MM.1S (cell line): ENCODE measurements at places on chromosomes 5 and 9.

GRCh38 chr5:139384591-139385051 lies 1.5 kb upstream of the SLC23A1 start:
- DNase-seq: no peak

DNA sequence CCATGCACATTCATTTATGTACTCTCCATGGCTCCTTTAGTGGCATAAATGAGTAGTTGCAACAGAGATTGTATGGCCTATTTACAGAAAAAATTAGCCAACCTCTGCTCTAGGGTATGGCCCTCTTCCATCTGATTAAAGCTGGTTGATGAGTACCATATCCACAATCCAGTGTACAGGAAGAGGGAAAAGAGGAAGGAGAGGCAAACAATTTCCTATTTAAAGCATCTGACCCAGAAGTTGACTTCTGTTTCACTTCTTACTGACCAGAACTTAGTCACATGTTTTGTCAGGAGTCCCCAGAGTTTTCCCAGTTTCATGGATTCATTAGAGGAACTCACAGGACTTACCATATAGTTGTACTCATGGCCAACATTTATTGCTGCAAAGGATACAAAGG lies 68.6 kb upstream of the STARD4 start:
- DNase-seq: no peak

DNA sequence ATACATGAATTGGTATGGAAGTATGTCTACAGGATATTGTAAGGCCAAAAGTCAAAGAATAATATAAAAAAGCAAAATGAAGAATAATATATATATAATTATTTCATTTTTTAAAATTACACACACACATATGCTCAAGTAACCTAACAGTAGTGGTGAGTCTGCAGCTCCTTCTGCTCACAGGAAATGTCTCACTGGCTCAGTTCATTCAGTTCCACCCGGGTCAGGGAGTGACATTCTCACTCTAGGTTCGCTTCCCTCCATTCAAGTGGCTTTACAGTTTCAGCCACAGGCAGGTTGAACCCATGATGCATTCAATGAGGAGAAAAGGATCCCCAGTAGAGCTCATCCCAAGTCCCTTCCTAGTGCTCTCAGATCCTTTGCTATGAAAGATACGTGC lies 90.8 kb downstream of the SUSD1 start:
- DNase-seq: no peak

- DNase-seq: no peak
Measured at GRCh38 chr9:135247227-135247930, 159.9 kb downstream of the OLFM1 start.

DNA sequence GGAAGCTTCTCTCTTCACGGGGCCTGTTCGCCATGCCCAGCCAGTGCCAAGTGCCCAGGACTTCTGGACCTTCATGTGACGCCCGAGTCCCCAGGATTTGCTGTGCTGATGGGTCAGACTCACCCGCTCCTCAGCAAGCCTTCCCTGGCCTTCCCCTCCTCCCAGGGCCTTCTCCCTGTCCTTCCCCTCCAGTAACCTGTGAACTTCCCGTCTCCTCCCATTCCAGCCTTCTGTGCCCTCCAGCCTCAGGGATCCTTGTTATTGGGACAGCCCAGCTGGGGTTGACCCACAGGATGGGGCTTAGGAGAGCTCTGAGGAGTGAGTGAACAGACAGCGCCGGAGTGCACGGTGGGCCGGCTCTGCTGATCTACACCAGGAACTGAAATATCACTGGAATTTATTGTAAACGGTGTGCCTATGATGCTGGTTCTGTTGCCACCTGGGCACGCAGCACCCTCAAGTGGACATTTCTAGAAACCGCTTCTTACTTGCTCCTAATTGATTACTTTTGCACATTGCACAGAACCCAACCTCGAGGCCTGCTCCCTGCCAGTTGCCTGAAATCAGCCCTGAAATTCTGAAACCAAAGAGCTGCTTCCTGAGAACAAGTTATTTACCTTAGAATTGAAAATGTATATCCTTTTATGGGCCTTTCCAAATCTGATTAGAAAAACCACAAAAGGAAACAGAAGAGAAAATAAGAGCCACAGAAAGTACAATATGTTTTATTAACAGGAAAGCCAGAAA lies 1.5 kb downstream of the SPAAR start:
- peak; percentile 89 for DNase-seq

GRCh38 chr9:89224633-89225032 lies 46.0 kb upstream of the SHC3 start:
- DNase-seq: no peak

- DNase-seq: no peak
Measured at GRCh38 chr5:111942661-111943401, 185.8 kb upstream of the NREP start.

- DNase-seq: peak; percentile 32
Measured at GRCh38 chr9:122900791-122901190, 4.4 kb downstream of the RC3H2 start.

DNA sequence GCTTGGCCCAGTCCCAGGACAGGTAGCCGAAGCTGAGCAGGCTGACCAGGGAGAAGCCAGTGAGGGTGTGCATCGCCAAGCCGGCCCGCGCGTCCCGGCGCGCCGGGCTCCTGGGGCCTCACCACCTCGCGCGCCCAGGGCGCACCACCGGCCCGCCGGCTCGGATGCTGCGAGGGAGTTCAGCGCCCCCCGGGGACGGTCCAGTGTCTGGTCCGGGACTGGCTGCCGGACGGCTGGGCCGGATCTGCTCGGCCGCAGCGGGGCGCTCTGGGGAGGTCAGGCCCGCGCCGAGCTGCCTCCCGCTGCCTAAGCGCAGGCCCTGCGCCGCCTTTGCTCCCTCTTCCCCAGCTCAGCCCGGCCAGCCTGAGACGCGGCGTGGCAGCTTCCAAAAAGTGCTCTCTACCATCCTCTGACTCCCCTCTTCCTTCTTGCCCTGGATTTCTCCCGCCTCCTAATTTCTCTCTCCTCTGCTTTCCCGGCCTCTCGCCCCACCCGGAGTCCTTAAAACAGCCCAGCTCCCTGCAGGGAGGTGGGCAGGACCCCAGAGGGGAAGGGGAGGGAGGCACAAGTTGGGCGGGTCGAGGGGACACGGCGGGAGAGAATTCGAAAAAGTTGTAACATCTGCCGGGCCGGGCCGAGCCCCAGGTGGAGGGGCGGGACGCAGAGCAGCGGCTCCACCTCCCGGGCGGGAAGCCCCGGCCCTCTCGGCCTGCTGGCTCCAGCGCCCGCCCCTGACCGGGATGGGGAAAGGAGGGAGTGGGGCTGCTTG lies at the start of gene ARSI:
ARSI (minus strand) TSS at position 605 of the 769 bp plus-strand sequence; CDS start at position 73, 532 bp downstream.
- DNase-seq: peak; percentile 56

DNA sequence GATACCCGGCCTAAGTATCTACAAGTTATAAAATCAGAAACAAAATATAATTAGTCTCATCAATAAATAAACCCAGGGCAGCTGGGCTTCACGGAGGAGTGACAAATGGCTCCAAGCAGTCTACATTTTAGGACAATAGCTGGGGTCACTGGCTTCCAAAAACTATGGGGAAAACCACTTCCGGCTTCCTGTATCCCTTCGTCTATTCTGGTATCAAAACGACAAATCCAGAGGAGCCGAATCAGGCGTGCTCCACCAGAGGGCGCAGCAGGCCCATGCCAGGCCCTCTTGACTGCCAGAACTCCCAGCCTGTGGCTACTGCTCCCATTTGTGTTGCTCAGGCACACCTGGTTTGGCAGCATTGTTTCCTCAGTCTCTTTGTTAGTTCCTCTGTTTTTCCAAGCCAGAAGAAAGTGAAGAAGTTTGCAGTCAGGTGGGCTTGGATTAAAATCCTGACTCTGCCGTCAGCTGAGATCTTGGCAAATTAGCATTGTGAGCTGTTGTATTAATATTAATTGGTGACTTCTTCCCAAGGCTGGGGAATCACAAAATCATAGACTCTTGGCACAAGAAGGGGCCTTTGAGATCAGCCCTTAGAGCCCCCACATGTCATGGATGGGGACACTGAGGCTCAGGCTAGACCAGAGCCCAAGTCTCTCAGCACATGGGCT lies 11.6 kb upstream of the RAB14 start:
- DNase-seq: peak; percentile 61

DNA sequence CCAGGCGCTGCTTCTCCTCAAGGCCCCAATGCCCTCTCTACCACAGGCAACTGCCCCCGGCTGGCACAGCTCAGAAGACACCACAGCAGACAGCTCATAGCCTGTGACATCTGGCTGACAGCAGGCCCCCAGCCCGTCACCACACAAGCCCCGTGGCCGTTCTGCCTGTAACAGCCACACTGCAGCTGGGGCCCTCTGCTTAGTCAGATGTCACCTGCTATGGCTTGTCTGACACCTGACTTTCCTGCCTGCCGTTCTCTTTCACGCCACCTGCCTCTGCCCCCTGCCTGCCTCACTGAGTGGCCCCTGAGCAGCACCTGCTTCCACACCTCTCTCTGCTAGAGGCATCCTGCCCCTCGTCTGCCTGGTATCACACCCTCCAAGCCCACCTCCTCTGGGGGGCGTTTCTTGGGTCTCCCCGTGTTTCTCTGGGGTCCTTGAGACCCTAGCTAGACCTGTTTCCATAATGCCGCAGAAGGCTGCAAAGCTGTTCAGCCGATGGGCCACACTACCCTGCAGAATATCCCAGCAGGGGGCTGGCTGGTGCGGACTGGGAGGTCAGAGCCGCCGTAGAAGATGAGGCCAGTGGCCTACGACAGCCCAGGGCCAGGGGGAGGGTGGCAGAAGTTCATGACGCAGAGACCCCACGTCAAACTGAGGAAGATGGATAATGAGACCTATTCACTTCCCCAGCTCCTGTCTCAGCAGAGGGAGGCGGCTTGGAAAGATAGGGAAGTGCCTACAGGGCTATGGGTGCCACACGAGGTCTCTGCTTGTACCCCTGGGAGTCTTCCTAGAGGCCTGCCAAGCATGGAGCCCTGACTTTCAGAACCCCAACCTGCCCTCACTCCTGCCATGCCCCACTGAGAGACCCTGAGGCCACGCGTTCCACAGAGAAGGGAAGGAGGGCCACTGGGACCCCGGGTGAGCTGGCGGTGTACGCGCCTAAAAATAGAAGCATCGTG lies 95.1 kb downstream of the ZNF354C start:
- peak; percentile 55 for DNase-seq

GRCh38 chr5:106957336-106957735 lies 713.4 kb downstream of the EFNA5 start:
- no peak for DNase-seq

GRCh38 chr5:168260353-168261226 lies 30.9 kb upstream of the WWC1 start:
- no peak for DNase-seq

GRCh38 chr9:95570646-95571045 lies 53.9 kb upstream of the PTCH1 start:
- no peak for DNase-seq

DNA sequence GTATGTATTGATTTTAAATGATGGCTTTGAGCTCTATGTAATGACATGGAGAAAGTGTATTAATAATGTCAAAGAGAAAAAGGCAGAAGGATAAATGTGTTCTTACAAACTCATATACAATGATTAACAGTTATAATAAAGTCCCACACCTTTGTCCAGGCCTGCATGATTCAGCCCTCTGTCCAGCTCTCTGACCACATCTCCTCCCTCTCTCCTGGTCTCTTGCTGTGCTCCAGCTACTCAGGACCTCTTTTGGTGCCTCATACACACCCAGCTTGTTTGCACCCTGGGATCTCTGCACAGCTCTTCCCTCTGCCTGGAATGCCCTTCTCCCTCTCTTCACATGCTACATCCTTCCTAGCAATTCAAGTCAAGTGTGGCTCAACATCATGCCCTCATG lies 37.5 kb upstream of the DMRT1 start:
- DNase-seq: no peak

DNA sequence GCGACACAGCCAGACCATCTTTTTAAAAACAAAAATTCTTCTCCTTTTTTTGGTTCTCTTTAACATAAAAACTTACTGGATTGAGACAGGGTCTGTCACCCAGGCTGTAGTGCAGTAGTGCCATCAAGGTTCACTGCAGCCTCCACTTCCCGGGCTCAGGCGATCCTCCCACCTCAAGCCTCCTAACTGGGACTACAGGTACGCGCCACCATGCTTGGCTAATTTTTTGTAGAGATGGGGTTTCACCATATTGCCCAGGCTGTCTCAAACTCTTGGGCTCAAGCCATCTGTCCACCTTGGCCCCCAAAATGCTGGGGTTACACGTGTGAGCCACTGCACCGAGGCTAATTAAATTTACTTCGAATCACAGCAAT lies 13.8 kb downstream of the HNRNPK start:
- DNase-seq: no peak

DNA sequence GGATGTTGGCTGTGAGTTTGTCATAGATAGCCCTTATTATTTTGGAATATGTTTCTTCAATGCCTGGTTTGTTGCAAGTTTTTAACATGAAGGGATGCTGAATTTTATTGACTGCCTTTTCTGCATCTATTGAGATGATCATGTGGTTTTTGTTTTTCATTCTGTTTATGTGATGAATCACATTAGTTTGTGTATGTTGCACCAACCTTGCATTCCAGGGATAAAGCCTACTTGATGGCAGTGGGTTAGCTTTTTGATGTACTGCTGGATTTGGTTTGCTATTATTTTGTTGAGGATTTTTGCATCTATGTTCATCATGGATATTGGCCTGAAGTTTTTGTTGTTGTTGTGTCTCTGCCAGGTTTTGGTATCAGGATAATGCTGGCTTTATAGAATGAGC lies 225.6 kb downstream of the PCSK1 start:
- DNase-seq: no peak

- no peak for DNase-seq
Measured at GRCh38 chr5:165057145-165057544, 1551.7 kb downstream of the MAT2B start.

DNA sequence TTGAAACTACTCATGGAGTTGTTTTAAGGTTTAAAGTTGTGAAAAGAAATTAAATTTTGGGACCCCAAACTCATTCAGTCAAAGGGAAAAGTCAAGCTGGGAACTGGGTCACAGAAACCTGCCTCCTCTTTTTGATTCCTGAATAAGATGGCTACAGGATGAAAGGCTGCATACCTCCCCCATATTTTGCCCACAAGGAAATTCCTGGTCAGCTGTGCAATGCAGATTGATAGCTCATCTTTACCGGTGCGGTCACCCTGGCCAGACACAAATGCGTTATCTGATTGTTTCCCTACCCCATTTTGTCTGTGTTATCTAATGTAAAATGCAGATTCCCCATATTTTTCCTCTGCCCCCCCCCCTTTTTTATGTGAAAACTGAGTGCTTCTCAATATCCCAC lies 1.3 kb downstream of the HAVCR2 start:
- DNase-seq: no peak

DNA sequence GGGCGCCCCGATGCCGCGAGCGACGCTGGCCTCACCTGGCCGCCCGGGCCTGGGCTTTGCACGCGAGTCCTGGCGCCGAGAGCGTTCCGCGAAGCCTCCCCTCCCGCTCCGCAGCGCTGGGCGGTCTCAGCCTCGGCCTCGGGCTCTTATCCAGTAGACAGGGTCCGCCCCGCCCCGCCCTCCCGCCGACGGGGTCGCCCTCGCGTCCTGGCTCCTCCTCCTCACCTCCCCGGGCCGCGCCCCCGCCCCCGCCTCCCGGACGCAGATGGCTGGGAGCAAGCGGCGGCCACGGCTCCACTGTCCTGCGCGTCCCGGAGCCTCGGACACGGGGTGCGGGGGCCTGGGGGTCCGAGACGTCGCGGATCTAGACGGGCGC lies at the start of gene SLC6A3:
SLC6A3 (minus strand) TSS at position 128 of the 376 bp plus-strand sequence. CDS start 2,243 bp downstream, outside the sequence.
- DNase-seq: no peak

DNA sequence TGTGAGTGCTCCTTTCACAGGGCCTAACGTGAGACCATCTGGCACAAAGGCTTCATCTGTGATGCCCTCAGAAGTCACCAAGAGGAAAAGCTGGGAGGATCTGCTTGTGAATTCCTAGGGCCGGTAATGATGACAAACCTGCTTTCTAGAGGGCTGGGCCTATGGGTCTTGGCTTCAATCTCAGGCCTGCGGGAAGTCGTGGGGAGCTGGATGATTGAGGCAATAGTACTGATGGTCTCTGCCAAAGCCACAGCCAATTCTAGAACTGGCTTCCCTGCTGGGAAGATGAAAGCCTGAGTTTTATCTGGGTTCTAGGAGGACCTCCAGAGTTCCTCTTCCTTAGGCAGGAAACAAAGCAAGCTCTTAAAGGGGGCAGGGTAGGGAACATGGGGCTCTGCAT lies 102.7 kb downstream of the TMEM215 start:
- DNase-seq: no peak
